Tongue (tissue), 3 donors: ENCODE measurements at places on chromosomes 3 and 15.

GRCh38 chr3:24197809-24198208 is 252.7 kb downstream of the NR1D2 start:
- DNase-seq = no peak

- no peak for DNase-seq
Measured at GRCh38 chr3:194976049-194976451, 290.4 kb downstream of the FAM43A start.

- no peak for DNase-seq
Measured at GRCh38 chr3:157107644-157108133, 52.3 kb downstream of the CCNL1 start.

DNA sequence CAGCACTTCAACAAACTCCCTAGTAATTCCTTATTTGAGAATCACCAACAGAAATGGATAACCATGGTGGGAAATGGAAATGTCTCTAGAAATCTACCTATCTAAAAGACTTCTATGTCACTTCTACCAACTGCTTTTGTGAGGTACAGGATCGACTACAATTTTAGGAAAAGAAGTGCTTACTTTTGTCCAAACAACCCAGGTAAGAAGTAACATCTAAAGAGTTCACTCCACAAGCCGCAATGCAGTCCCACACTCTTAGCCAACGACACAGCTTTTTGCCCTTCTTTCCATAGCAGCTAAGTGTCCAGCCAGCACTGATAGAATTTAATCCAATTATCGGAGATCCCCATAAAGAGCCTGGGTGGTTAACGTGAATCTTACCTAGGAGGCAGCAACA is 28.1 kb downstream of the ANXA2 start:
- no peak for DNase-seq

DNA sequence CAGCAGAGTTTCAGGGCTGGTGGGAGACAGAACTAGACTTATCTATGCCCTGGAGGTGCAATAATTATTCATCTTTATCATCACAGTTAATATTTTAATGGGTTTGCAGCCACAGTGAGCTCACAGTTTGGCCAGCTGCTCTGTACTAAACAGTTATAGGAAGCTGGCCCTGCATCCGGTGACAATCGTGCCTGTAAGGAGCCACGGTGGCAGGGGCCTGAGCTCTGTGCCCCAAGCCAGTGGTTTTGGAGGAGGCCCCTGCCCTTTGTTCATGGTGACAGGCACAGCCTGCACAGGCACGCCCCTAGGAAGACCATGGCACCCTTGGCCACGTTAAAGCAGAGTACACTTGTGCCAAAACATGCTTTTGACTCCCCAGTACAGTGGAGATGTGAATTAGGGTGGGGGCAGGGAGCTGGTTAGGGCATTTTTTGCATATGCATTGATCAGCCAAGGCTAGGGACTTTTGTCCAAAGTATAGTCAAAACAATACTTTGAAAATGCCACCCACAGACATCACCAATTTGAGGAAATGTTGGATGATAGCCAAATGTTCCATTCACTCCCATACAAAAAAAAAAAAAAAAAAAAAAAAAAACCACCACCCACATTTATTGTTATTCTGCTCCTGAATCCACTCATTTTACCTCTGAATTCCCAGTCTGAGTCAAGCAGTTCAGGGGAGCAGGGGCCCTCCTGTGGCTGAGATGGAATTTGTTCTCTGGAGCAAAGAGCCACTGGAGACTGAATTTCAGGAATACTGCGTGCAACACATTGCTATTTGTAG is 3.4 kb upstream of the RFTN1 start:
- peak; percentile 56 for DNase-seq

DNA sequence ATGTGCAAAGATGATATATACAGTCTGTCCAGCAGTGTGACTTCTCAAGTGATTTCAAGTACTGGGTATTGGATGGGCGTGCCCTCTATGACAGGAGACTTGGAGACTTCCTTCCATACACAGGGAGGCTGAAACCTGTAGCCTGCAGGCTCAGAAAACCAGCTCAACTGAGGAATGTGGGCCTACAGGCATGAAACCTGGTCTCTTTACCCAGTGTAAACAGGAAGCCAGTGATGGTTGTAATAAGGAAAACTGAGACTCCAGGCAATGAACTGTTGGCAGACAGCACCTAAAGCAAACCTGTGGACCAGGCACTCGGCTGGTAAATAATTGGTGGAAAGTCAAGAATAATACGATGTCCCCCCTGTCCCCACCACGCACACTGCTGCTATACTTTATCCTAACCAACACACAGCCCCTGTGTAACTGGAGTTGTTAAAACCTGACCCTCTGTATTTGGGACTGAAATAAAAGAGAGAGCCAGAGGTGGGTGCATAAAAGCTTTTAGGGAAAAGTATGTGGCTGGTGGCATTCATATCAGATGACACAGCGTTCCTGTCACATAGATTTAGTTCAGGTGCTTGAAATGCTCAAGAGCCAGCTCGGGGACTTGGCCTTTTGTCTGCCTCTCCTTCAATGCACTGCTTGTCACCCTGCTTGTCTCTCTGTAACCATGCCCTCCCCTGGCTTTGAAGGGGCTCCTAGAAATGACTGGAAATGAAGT is 144.7 kb downstream of the TPRG1 start:
- DNase-seq = peak; percentile 39

DNA sequence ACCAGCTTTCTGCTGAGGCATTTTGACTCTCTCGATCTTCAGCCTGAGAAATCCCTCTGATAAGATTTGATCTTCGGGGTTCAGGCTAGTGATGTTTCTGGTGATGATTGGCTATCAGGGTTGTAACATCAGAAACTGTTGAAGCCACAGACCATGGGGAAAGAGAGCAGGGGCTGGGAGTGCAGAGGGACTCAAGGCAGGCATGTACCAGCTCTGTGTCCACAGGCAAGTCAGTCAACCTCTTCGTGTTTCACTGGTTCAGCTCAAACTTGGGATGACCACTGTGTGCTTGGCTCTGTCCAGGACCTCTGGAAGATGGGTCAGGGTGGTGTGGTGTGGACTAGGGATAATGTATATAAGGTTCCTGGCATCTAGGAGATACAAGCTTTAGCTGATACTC is 116.5 kb downstream of the EEFSEC start:
- no peak for DNase-seq

- DNase-seq = peak; percentile 83
Measured at GRCh38 chr15:55742927-55743728, at the start of gene PRTG. Gene PRTG (minus strand): TSS chr15:55743152. CDS start chr15:55742931, 221 bp downstream.

DNA sequence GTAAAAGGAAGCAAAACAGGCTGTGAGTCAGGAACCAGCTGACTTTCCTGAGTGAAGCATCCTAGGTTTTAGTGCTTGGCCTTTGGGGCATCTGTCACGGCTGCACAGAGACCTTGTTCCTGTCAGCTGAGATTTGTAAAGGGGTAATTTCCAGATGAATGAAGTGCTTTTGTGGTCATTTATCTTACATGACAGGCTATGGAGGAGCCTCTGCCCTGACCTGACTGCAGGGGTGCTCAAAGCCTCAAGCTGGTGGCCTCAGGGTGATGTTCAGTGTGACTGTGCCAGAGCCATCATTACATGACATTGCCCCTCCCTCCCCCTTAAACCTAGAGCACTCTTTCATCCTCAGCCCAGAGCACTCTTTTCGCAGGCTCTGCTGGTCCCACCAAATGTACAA is 132.5 kb downstream of the ARNT2 start:
- DNase-seq = no peak

GRCh38 chr3:156664831-156665178 is 9.6 kb upstream of the TIPARP start:
- DNase-seq = no peak

DNA sequence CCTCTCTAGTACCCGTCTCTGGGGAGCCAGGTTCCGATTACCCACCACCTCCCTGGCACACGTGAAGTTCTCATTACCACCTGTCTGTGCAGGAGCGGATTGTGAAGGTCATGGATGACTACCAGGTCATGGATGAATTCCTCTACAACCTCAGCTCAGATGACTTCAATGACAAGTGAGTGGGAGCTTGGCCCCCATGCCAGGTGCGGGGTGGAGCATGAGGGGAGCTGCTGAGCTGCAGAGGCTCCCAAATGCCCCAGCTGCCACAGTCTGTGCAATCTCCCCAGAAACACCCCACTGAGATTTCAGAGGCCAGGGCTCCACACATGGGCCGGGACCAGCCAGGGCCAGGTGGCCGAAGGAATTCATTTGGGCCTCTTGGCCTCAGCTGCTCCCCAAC is 34.3 kb downstream of the DNAH1 start:
- DNase-seq = peak; percentile 28

GRCh38 chr15:65286069-65286703 is 497 bp downstream of the PARP16 start:
- DNase-seq = peak; percentile 54

- DNase-seq = no peak
Measured at GRCh38 chr3:184321666-184322065, 7.3 kb downstream of the EIF4G1 start.

DNA sequence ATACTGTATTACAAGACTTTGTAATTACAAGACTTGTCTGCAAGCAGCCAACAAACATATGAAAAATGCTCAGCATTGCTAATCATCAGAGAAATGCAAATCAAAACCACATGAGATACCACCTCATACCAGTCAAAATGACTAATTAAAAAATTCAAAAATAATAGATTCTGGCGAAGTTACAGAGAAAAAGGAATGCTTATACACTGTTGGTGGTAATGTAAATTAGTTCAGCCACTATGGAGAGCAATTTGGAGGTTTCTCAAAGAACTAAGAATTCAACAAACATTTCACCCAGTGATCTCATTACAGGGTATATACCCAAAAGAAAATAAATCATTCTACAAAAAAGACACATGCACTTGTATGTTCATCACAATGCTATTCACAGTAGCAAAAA is 617.5 kb upstream of the CCDC54 start:
- DNase-seq = no peak

- no peak for DNase-seq
Measured at GRCh38 chr3:44680921-44681455, 31.5 kb upstream of the ZNF502 start.

DNA sequence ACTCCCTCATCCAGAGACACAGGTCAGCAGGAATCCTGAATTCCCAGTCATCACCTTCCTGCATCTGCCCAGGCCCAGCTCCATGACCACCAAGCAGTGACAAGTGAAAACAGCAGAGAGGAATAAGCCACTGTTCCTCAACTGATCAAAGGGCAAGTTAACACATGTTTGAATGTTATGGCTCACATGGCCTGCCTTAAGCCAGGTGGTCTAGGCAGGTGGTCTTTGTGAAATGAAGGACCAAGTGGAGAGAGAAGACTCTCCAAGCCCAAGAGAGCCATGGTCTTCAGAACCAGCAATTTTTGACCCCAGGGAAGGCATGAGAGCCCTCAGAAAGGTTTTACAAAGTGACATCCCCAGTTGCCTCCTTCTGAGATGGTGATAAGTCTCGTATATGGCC is 161.8 kb downstream of the EPHB1 start:
- DNase-seq = no peak

GRCh38 chr3:153442799-153443487 is 280.9 kb downstream of the RAP2B start:
- no peak for DNase-seq

DNA sequence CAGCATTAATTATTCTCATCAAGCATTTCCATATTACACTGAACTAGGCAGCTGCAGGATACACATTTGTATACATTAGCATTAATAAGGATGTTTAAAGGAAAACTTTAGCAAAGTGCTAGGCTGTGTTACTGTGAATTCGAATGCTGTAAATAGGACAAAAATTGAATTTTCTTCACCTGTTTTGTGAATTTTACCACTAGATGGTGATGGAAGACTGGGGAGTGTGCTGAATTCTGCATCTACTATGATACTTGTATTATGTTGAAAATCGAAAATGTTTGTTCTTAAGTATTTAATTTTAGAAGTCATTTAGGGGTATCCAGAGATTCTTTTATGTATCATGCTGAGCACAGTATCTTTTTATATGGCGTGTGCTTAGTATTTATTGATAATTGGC is 12.3 kb upstream of the P2RY14 start:
- peak; percentile 39 for DNase-seq

- DNase-seq = no peak
Measured at GRCh38 chr3:46462111-46462510, 2.6 kb downstream of the LTF start.

DNA sequence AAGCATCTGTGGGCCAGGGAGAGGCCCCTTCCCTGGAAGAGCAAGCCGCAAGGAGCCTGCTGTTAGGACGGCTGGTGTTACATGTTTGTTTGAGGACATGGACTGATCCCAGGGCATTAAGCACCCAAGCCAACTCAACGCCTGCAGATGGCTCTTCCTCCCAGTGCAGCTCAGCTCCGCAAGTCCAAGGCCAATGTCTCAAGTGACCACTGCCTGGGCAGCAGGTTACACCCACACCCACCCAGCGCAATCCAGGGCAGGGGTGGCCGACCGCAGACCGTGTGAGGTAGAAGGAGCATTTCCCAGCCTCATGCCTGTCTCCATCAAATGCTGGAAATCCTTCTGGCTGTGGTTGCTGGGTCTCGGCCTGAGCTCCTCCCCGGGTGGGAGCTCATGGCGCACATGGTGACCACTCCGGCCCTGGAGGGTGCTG is 14.5 kb downstream of the GP5 start:
- DNase-seq = no peak

DNA sequence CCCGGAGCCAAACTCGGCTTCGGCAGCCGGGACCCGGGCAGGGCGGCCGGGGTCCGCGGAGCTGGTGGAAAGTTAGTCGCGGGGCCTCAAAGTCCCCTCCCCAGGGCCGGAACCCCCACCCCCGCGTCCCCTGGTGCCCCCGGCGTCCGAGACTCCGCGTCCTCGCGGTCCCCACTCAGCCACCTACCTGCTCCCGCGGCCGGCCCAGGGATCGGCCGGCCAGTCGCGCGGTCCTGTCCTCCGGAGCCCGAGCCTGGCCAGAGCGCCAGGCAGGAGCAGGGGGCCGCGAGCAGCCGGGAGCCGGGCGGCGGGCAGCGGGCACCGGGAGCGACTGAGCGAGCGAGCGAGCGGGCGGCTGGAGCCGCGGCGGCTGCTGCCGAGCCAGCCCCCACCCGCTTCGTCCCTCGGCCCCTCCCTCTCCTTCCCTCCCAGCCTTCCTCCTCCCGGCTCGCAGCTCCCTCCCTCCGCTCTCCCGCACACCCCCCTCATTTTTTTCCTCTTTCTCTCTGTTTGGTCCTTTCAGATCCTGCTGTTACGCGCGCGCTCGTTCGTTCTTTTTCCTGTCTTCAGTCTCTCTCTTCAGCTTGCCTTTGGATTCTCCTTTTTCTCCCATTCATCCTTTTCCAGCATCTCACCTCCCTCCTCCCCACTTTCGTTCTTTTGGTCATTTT is at the start of gene MEGF11:
Gene MEGF11, minus strand, starts transcription at position 333 of the 671 bp plus-strand sequence. CDS start 125,347 bp downstream, outside the sequence.
- DNase-seq = peak; percentile 65

GRCh38 chr3:133192363-133192945 is 154.3 kb downstream of the TMEM108 start:
- no peak for DNase-seq

DNA sequence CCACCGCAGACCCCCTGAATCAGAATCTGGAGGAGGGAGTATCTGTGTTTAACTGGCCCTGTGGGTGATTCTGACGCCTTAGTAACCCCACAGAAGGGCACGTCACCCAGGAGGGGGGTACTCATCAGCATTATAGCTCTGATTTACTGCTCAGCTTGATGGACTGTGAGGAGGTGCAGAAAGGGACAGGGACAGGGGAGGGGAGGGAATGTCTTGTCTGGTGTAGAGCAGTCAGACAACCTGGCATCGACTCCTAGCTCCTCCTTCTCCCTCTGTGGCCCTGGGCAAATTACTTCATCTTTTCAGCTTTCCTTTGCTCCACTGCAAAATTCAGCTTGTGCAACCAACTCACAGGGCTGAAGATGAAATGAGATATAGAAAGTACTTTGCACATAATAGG is 42.3 kb upstream of the GLCE start:
- DNase-seq = no peak
